ENCODE measurements at places on chromosomes 4 and X.

DNA sequence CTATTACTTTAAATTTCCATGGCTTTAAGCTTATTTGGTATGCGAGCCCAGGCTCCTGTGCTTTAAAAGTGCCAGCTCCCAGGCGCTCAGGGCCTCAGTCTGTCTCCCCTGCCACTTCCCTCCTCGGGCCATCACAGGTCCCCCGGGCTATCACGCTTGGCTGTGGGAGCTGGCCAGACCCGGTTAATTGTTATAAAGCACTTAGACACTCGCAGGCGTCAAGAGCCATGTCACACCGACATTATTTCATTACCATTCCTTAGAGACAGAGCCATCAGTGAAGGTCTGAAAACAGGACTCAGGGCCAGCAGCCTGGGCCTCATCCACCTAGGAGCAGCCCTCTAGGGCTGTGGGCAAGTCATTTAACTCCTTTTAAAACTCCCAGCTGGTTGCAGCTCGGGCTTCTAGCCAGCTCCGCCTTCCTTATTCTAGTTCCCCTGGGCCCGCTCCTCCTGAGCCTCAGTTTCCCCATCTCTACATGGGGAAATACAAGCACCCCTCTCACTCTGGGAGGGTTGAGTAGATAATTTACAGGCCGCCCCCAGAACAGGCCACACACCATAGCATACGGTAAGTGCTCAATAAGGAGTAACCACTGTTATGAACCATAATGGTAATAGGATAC, 99.0 kb downstream of the HMX1 start:
- DNase-seq = no peak

DNA sequence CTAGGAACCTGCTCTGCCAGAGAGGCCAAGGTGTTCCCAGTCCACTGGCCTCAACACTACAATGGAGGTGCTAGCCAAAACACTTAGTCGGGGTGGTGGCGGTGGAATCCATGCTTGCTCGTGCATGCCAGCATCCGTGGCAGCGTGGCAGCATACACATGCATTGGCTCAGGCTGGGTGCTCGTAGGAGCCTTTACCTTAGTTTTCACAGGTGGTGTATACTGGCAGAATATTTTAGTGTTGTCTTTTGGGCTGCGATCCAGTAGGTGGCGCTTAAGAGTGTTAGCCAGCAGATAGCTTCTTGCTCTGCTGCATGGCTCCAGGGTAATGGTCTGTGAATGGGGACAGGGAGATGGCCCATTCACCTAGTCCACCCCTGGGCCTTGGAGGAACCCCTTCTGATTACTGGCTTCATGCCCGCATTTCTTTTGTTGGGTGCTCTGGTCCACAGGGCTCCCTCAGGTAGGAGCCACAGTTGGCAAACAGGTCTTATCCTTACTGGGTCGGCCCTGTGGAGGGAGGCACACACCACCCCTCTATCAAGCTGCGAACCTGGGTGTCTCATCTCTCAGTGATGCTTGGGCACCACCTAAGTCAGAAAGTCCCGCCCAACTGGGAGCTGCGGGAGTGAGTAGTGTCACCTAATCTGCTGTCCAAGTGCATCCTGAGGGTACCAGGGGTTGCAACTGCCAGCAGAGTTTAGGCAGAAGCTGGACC, 40.0 kb downstream of the RIPPLY1 start:
- DNase-seq = peak; percentile 61

- peak; percentile 21 for DNase-seq
Observed at GRCh38 chr4:135277068-135277979, 1075.7 kb upstream of the PABPC4L start.

DNA sequence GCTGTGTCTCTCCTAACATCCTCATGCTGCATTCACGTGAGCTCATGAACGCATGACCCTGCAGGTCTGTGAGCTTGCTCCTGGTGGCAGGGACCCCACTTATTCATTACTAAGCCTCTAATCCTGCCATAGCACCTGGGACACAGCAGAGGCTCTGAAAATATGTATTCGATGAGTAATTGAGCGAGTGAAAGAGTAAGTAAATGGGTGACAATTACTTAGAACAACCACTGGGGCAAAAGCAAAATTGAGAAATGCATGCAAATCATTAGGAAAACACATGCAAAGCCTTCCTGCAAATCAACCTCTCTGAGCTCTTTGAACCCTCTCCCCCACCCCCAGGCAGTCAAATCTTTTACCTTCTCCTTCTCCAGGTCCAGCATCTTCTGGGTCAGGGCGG, 23.6 kb upstream of the C4orf50 start:
- DNase-seq = no peak

GRCh38 chrX:30702736-30703135, 49.5 kb downstream of the GK start:
- DNase-seq = no peak

- no peak for DNase-seq
Observed at GRCh38 chr4:125649452-125649851, 334.7 kb downstream of the FAT4 start.

DNA sequence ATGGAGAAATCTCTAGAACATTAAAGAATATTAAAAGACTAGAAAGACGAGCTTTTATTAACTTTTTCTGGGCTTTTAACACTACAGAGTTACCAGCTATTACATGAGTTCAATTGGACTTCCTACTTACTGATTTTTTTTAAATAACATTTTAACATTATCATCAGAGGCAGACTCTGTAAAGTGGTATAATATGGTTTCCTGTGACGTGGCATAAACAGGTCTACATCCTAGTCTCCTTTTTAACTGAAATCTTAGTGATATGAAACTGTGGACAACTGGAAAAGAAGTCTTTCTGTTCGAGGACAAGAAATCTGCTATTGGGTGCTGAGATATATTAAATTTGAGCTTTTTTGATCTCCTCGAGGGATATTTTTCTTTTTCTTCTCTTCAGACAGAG, 48.7 kb upstream of the ABCG2 start:
- DNase-seq = no peak

DNA sequence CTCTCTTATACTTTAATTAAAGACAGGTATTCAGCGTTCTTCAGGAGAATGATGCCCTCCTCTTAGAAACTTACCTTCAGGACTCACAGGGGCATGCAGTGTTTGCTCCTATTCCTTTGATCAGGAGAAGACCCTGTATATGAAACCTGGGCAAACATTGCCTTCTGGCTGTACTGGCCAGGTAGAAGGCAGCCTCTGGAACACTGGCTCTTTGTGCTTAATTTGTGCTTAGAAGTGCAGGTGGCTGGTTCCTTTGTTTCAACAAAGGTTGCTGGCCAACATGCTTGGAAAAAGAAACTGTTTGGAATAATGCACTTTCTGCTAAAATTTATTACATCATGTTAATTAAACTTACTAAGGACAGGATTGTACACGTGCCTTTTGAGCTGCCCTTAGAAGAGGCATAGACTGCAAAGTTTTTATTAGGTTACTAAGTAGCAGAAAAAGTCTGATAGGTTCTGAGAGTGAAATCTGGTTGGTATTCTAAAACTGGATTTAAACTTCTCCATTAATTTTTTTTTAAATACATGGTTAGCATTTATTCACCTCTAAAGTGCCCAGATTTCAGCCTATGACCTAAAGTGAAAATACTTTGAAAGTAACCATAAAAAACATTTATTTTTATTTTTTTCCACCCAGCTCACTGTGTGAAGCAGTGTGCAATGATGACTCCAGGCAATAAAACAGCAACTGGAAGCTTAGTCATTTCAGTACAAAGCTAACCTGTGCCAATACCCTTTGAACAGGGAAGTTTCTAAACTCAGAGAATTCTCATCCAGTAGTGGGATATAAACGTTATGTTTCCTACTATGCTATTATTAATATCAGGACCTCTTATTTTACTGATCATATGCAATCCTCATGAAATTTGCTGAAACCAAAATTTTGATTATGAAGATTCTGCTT, 11.3 kb downstream of the RASSF6 start:
- DNase-seq = peak; percentile 90

- DNase-seq = peak; percentile 80
Observed at GRCh38 chrX:103845165-103845653, 13.2 kb upstream of the RAB9B start.

GRCh38 chr4:134756421-134756820, 554.8 kb upstream of the PABPC4L start:
- DNase-seq = no peak

GRCh38 chr4:98656443-98656842, 2.0 kb downstream of the TSPAN5 start:
- DNase-seq = no peak

DNA sequence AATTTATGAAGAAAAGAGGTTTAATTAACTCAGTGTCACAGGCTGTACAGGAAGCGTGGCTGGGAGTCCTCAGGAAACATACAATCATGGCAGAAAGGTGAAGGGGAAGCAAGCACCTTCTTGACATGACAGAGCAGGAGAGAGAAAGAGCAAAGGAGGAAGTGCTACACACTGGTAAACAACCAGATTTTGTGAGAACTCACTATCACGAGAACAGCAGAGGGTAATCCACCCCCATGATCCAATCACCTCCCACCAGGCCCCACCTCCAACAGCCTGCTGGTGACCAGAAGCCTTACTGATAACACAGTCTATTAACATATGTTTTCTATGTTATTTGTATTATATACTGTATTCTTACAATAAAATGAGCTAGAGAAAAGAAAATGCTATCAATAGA, 254.8 kb downstream of the PCDH10 start:
- DNase-seq = no peak

DNA sequence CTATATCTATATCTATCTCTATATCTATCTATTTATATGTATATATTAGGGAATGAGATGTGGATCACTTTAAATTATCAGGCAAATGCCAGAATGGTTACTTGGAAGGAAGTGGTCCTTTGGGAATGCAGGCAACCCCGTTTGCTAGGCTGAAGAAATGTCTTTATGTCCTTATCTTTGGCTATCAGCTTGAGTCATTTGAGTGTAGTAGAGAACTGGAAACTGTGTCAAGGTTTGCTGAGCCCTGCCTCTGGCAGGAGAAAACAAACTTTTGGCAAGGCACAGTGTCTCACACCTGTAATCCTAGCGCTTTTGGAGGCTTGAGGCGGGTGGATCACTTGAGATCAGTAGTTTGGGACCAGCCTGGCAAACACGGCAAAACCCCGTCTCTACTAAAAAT, 167.3 kb downstream of the ACTRT1 start:
- no peak for DNase-seq

- DNase-seq = peak; percentile 67
Observed at GRCh38 chrX:54042609-54043021, 1.7 kb downstream of the PHF8 start.

DNA sequence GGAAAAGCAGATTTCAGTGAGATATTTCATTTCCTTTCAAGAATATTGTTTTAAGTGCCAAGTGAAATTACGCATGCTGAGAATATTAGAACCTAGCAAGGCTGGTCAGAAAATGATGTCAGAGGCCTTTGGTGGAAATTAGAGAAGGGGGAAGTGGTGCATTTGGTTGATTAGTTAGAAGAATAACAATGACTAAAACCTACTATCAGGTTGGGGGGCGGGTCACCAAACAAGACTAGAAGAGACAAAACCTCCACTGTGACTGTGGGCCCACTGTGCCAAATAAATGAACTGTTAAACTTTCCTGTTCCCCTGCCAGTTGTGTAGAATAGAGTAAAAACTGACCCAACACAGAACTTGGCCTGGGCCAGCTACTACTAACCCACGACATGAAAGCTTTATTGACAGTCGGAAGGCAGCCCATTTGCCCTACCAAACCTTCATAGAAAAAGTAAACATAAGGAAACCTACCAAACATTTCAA, 2.9 kb downstream of the RAPGEF2 start:
- peak; percentile 63 for DNase-seq

GRCh38 chr4:104424475-104424941, 70.2 kb downstream of the CXXC4 start:
- no peak for DNase-seq

- no peak for DNase-seq
Observed at GRCh38 chrX:3589474-3589873, 124.0 kb downstream of the PRKX start.

- no peak for DNase-seq
Observed at GRCh38 chr4:110754716-110755115, 131.8 kb upstream of the PITX2 start.

- DNase-seq = no peak
Observed at GRCh38 chrX:113353134-113353533, 512.5 kb upstream of the AMOT start.

- DNase-seq = no peak
Observed at GRCh38 chrX:274904-275475, 6.2 kb upstream of the PLCXD1 start.

DNA sequence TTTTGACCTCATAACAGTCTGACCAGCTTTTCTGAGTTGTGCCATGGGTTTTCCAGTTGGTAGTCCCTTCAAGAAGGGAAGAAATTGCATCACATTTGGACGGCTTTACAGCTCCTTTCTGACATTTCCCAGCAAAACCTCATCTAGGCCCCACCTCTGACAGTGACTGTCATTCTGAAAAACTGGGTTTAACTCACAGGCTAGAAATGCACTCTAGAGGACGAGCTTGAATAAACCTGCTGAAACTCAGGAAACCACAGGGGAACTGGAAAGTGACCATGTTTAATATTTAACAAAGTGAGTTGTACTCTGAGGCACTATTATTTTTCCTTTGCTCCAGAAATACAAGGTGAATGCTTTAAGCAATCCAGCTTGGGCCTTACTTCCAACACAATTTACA, 434.3 kb upstream of the RASGEF1B start:
- DNase-seq = no peak

DNA sequence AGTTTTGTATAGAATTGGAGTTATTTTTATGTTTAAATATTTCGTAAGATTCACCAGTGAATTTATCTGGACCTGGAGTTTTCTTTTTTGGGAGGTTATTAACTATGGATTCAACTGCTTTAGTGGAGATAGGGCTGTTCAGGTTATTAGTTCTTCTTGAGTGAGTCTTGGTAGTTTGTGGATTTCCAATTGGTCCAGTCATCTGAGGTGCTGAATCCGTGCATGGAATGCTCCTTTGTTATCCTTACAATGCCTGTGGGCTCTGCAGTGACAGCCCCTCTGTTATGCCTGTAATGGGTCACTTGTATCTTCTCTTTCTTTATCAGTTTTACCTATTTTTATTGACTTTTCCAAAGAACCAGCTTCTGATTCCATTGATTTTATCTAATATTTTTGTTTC, 15.4 kb upstream of the NKX1-1 start:
- no peak for DNase-seq

DNA sequence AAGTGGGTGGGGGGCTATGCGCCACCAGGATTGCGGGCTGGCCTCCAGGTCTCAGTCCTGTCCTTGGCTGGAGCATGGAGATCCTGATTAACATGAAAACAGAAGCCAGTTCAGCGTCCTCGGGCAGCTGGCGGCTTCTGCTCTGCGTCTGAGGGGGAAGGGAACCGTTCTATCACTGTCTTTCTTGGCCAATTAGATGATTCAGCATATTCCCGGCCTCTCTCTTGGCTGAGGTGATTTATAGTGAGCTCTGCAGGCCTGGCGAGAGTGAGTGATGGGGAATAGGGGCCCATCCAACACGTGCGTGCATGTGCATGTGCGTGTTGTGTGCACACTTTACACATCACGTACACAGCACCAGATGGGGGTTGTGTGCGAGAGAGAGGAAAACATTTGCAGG, 145.8 kb upstream of the ATP6AP2 start:
- no peak for DNase-seq

All from PC-3 (cell line).